ENCODE measurements at places on chromosomes 1 and 21.

DNA sequence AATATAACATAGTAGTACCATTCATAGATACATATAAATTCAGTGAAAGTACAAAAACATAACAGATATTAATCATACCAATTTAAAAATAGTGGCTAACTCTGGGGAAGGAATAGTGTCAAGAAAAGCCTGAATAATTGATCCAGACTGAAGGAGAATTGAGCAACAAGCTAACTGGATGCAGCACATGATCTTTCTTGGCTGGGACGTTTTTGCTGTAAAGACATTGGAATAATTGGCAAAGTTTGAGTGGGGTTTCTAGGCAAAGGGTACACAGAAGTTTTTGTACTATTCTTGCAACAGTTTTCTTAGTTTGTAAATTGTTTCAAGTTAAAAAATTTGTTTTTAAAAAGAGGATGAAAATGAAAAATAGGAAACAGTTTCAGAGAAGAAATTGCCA is 2.6 kb upstream of the SH3GLB1 start:
- DNase-seq, result no peak

- DNase-seq, result no peak
These were observed 3.4 kb downstream of the WNT9A start for GRCh38 chr1:227944090-227944930.

- no peak for DNase-seq
These were observed 458.5 kb upstream of the DEPDC1 start for GRCh38 chr1:68955424-68955823.

GRCh38 chr1:112904071-112904830 is 51.7 kb downstream of the SLC16A1 start:
- no peak for DNase-seq

DNA sequence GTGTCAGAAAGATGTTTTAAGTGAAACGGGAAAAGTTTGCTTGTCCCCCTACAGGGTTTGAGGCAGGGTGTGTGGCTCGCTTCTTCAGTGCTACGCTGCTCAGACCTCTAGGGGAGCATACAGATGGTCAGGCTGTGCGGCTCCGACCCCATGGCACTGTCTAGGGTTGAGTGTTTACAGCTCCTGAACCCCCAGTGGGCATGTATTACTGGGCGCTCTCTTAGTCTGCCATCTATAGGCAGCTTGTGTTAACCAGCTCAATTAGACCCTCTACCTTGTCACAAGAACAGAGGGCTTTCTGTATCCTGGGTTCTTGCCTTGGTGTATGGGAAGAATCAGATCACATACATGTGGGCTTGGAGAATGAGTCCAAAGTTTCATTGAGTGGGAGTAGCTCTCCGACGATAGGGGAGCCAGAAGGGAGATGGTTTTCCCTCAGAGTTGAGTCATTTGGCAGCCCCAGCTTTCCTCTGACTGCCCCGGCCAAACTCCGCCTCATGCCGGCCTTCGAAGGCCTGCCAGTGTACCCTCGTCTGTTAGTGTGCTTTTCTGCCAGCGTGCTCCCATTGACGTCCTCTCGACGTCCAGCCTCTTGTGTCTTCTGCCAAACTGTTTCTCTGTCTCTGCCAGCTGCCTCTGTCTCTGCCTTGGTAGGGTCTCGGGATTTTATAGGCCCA is 38.6 kb upstream of the ADGRL4 start:
- no peak for DNase-seq

GRCh38 chr1:97849345-97850340 is 71.2 kb downstream of the DPYD start:
- no peak for DNase-seq

DNA sequence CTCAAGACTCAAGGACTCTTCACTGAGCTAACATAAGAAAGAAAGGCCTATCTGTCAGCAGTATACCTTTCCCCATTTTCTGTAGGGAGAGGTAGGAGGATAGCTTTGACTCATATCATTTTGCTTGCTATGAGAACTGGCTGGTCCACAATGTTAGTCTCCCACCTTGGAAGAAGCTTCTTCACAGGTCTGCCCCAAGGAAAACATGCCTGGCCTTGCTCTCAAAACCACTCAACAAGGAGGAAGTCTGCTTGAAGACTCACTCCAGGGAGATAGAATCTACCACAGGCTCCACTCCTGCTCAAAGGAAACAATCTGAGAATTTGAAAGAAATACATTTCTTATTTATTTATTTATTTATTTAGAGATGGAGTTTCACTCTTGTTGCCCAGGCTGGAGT is 29.5 kb upstream of the LAMC1 start:
- no peak for DNase-seq

DNA sequence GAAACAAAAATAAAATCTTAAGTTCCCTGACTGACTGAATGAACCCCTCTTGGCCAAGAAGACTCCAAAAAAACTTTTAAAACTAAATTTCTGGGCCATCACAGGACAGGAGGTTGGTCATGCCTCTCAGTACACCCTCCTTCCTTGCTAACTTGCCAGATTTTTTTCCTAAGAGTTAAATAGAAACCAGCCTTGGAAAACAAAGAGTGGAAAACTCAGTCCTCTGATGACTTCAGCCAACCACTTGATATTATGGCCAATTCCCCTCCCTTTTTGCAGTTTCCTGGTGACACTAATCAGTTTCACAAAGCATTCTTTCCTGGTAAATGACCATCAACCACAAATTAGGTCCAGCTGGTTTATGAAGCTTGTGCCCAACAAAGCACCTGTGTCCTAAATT is 134.8 kb downstream of the ZNF648 start:
- no peak for DNase-seq

GRCh38 chr21:44972301-44972814 is 32.5 kb downstream of the SLX9 start:
- DNase-seq, result no peak

DNA sequence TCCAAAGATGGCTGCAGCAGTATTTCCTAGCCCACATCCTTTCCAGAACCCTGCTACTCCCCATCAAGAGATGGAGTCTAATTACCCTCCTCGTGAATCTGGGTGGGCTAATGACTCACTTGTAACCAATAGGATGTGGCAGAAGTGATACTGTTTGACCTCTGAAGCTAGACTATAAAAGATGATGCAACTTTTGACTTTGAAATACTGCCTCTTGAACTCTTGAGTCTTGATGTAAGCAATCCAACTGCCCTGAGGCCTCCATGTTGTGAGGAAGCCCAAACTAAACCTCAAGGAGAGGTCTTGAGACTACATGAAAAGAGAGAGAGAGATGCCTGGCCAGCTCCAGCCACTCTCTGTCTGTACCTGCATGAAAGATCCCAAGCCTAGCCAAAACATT is 29.5 kb downstream of the LMO4 start:
- no peak for DNase-seq

- no peak for DNase-seq
These were observed 82.8 kb downstream of the DMRTB1 start for GRCh38 chr1:53541761-53542550.

DNA sequence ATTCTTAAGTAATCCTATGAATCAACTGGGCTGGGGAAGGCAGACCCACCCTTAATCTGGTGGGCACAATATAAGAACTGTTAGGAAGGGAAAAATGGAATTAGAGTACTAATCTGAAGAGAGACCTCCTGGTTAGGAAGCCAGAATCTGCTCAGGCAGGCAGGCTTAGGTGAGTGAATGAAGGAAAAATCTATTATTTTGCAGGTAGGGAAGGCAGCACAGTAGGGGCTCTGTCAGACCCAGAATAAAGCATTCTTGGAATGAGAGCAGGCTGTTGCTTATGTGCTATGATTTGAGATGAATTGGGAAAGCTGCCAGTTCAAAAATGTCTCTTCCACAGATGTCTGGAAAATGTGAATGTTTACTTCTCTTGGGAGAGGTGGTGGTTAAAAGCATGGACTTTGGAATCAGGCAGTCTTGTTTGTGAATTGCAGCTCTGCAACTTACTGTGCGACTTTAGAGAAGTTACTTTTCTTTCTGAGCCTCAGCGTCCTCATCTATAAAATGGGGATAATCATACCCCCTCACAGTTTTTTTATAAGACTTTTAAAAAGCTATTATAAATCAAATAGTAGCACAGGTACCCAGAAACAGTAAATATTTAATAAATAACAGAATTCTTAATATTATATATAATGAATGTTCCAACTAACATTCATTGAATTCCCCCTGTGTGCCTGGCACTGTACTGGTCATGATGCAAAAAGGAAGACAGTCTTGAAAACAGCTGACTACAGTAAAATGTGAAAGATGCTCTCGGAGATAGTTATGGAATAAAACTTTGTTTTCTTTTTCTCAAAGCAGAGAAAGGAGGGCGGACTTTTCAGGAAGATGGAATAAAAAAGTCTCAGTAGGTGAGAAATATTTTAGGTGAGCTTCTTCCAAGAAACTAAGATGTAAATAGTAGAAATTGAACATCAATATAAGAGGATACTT is 15.3 kb upstream of the ZNF644 start:
- no peak for DNase-seq

DNA sequence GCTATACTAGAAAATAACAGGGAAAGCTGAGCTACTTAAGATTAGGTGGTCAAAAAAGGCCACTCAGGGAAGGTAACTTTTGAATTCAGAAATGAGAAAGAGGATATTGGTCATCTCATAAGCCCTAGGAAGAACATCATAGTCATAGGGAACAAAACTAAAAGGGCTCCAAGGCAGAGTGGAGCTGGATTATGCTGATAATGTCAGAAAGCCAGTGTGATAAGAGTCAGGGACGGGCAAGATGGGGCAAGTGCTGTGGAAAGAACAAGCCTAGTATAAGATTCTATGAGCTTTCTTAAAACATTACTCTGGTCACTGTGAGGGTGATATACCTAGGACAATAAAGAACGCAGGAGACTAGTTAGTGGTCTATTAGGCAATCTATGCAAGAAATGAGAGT is 106.6 kb downstream of the DUSP10 start:
- no peak for DNase-seq

DNA sequence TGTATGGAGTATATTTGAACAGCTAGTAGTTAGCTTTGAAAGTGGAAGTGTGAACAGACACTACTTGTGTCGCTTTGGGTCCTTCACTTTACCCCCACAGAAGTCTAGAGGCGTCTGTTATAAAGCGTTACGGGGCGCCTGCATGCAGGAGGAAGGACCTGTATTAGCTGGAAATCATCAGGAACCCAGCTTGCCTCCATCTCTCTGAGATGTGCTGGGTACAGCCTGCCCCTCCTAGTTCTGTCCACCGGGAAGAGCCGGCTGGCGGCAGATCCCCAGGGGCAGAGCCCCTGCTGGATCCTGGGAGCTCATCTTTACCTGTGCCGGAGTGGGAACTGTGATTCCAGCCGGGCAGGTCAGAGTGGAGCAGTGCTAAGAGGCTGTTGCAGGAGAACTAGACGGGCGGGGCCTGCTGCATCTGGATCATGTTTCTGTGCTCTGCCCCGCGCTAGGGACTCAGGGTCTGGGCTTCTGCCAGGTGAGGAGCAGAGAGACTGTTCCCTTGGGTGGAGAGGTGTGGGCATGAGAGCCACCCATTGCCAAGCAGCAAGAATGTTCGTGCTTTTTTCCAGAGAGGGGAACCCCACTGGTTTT is 22.3 kb upstream of the SPSB1 start:
- DNase-seq, result no peak

GRCh38 chr1:89465201-89465600 is 59.4 kb upstream of the LRRC8B start:
- no peak for DNase-seq

- DNase-seq, result no peak
These were observed 250.2 kb upstream of the C1orf174 start for GRCh38 chr1:4150262-4150661.

DNA sequence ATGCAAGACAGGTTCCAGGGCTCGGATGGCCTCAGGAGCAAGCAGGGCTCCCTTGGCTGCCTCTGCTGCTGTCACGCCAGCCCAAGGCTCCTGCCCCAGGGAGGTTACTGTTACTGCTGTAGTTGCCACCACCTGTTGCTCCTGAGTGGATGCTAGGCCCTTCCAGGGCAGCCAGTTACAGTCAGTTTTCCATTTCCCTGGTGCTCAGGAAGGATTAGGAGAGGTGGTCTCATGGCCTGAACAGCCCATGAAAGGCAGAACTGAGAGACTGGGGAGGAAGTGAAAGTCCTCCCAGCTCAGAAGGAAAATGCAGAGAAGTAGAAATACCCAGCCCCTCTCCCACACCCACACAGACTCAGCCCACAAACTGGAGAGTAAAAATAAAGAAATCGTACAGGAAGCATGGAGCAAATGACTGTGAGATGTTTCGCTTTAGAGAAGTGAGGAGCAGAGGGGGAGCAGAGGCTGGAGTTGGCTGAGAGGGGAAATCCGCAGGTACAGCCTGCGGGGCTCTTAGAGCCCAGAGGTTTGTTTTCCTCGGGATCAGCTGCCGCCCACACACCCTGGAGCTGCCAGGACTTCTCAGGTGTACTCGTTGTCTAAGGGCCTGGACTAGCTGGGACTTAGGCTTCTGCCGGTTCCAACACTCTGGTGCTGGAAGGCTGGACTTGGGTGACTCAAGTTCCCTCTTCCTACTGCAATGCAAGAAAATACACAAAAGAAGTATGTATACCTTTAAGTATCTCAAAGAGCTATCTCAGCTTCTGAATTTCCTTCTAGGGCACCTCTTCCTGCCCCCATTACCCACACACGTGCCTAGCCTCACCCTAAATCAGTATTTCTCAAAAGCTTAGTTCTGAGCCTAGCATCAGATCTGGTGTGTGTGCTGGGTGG is 2.3 kb downstream of the IL6R start:
- peak; percentile 9 for DNase-seq

DNA sequence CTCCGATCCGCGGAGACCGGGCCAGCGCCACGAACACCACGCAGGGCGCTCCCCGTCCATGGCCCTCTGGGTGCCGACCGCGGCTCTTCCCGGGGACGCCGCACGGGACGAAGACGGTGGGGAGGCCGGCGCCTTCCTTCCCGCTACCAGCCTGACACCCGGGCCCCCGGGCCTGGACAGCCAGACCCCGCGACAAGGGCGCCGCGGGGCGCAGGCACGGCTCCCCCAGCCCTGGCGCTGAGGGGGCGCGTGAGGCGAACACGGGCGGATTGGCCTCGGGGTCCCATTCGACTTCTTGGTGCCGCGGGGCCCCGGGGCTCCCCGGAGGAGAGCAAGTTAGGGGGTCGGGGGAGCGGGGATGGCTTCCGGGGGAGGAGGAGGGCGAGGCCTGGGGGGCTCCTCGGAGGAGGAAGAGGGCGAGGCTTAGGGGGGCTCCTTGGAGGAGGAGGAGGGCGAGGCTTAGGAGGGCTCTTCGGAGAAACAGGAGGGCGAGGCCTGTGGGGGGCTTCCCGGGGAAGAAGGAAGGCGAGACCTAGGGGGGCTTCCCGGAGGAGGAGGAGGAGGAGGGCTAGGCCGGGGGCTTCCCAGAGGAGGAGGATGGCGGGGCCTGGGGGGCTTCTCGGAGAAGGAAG is 537 bp upstream of the KLHL17 start:
- DNase-seq, result no peak

DNA sequence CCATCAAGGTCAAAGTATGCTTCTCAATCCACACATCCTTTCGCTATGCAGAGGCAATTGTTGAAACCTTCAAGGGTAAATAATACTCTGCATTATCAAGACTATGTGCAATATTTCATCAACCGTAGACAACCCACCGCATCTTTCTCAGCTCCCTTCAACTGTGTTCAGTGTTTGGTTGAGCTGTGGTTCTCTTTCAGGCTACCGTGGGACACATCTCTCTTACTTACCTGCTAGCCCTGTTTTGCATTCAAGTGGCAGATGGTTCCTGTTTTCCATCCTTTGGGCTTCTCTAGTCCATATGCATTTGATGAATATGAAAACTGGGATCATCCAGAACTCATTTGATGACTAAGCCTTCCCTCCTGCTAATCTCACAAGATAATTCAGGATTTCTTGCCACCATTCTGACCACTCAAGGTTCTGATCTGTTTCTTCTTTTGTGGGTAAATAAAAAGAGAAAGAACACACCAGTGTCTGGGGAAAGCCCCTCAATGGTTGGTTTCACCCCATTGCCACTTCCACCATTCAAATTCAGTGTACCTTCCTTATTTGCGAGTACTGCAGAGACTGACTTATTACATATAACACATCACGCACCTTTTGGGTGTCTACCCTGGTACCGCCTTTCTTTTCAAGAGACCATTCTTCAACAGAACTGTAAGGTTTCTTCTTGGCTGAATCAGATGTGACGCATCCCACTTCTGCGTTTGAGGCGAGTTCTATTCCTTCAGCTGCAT is 61.7 kb downstream of the BACE2 start:
- no peak for DNase-seq

All from T-helper 22 cell (primary cell).